ENCODE measurements at places on chromosomes 12 and 14.

GRCh38 chr12:122523280-122523679, 3.5 kb downstream of the RSRC2 start:
- DNase-seq, result no peak

DNA sequence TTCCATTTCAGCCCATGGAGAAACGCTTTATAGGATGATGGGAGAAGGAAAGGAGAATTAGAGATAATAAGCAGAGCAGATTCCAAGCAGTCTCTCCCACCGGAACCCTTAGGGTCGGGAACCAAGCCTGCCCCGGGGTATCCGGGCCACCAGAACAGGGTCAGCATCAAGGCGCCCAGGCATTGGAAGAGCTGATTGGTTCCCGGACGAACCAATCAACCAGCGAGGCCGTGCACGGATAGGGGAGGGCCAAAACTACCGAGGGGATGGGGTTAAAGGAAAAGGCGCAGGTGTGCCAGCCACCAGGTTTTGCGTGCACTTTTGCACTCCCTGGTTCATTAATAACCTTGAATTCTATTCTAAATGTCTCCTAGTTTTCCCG, 1.7 kb downstream of the PPM1H start:
- DNase-seq, result no peak

GRCh38 chr12:52090291-52090690, 10.8 kb downstream of the SMIM41 start:
- no peak for DNase-seq

GRCh38 chr14:32074887-32075572, 2.1 kb upstream of the ARHGAP5 start:
- DNase-seq, result no peak

DNA sequence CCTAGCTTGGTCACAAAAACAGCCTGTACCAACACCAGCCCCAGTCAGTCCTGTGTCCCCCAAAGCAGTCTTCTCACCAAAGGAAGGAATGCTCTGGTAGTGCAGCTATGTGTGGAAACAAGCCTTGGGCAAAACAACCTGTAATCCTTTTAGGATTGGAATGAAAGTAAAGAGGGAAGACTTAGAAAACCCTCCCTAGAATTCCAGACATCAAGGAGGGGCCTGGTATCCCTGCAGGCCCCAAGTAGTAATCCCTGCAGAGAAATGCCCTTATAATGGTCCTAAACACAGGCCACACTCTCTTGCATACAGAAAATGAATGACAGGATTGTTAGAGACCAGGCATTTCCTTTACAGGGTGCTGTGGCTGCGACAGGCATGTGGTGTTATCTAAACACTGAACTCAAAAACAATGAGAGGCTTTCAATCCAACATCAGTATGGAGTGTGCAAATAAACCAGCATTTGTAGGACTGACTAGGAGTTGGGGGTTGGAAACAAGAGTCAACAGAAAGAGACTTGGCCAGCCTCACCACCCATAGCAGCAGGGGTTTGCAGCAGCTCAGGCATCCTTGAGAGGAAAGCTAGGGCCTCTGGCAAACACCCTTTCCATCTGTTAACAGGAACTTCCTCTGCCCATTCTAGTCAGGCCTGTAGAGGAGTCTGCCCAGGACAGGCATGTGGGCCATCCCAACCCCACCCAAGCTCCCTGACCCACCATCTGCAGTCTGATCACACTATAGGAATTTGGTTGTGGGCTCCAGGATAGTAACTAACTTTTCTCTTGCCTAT, 59.1 kb downstream of the DCAF5 start:
- no peak for DNase-seq

- DNase-seq, result no peak
Observed at GRCh38 chr14:99603471-99604277, at the start of gene CCDC85C. CCDC85C (minus strand) TSS chr14:99604207; CDS start chr14:99603959, 248 bp downstream.

DNA sequence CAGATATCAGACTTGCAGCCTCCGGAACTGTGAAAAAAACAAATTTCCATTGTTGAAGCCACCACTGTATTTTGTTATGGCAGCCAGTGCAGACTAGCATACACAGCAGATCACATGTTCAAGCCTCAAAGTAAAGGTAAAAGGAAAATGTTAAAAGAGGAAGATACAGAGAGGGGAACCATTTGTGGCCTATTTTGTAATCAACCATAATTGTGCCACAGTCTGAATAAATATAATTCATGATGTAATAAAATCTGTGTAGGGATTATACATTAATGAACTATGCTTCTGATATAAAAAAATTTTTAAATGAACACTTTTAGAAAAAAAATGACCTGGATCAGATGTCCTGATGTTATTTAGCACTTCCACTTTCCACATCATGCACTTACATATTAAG, 79.6 kb downstream of the SLC16A7 start:
- DNase-seq, result no peak

GRCh38 chr12:53684654-53685220, 8.9 kb upstream of the ATP5MC2 start:
- DNase-seq, result no peak

DNA sequence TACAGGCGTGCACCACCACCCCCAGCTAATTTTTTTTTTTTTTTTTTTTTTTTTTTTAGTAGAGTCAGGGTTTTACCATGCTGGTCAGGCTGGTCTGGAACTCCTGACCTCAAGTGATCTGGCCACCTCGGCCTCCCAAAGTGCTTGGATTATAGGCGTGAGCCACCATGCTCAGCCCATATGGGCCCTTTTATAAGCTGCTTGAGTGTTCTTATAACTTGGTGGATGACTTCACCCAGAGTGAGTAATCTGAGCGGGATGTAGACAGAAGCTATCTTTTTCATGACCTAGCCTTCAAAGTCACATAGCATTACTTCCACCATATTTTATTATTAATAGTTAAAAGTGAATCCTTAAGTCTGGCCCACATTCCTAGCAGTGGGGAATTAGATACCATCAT, 16.4 kb downstream of the BBOF1 start:
- no peak for DNase-seq

GRCh38 chr14:20986811-20987210, 3.0 kb upstream of the METTL17 start:
- DNase-seq, result no peak

- DNase-seq, result no peak
Observed at GRCh38 chr14:64971491-64971942, 619 bp downstream of the RAB15 start.

DNA sequence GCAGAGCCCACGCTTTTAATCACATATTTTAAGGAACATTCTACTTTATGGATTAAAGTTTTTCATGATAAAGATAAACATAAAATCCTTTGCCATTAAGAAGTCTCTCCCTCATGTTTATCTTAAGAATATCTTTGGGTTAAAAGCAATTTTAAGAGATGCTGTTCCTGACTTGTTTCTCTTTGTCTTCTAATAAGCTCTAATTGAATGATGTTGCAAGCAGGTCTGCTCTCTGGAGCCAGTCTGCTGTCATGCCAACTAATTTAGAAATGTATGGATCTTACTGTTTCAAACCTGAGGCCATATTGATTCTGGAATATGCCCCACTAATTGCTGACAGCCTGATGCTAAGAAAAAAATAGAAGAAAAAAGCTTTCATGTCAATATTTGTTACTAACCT, 173.6 kb downstream of the TTC8 start:
- DNase-seq, result no peak

GRCh38 chr12:89309440-89309802, 42.9 kb downstream of the DUSP6 start:
- no peak for DNase-seq

DNA sequence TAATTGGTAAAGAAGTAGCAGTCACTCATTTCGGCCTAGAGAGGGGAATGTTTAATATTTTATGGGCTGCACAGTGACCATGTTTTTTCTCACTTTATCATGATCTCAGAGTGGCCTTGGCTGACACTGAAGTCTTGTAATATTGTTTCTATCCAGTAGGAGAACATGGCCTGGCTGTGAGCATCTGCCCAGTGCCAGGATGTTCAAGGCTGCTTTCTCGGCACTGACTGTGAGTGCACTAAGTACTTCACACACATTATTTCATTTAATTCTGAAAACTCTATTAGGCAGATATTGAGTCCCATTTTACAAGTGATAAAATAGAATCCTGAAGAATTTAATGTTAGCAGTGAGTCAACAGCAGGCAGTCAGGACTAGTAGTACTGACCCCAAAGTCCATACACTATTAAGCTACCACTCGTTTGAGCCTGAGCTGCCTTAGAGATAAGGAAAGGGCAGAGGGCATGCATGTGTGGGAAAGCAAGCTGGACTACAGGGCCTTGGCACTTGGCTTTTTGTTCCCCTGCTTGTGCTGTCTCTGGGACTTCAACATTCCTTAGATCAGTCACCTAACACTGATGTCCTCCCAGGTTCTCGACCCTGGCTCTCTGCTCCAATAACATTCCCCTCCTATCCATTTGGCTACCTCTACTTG, 42.2 kb upstream of the APPL2 start:
- no peak for DNase-seq

GRCh38 chr12:118694128-118694775, 287.1 kb upstream of the SRRM4 start:
- no peak for DNase-seq

DNA sequence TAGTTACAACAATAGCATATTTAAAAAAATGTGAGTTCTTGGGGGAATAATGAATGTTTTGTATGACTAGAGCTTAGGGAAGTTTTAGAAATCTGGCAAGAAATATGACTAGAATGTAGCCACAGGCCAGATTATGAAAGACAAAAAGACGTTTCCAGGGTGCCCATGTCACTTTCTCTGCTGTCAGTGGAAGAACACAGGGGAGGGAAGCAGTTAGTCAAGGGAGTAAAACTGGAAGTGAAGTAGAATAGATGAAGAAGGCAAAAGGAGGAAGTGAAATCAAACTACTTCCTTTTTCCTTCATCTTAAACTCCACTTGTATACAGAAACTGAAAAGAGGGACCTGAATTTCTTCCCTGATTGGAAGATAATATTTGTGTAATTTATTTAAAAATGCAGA, 81.2 kb upstream of the ATP2B1 start:
- no peak for DNase-seq

- DNase-seq, result no peak
Observed at GRCh38 chr12:44015333-44015941, 179.6 kb downstream of the TMEM117 start.

DNA sequence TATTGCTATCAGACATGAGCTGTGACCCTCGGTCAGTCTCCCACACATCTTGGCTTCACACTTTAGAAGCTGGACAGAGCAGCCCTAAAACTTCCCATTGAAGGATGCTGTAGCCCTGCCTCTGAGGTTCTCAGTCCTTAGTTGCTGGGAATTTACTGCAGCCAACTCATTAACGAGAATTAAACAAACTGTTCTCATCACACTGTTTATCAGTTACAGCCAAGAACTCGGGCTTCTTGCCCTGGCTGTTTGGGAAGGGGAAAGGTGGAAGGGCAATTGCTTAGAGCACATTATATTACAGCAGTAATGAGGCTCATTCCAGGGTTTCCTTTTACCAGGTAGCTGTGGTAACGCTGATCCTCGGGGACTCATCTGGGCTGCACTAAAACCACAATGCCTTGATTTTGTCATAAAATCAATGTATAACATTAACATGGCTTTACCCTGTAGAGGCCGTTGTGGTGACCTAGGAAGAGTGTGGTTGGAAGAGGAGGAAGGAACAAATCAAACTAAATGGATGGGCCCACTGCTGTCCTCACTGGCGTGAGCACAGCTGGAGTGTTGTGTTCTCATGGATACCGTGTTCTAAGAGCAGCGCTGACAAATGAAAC, 87.1 kb downstream of the GPR135 start:
- no peak for DNase-seq

GRCh38 chr12:28413460-28414109, 223.3 kb downstream of the CCDC91 start:
- no peak for DNase-seq

DNA sequence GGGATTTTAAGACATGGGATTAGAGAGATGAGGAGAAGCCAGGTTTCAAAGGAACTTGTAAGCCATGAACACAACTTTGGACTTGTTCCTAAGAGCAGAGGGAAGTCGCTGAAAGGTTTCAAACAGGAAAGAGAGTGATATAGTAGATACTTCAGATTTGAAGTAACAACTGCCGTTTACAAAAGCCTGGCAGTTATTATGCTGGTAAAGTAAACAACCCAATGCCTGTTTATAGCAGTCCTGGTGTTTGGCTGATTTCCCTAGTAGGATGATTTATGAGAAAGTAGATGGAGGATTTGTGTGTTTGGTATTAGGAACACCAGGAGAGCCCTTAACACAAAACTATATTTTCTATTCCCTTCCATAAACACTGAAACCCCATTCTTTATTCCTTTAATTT, 285.7 kb downstream of the RMST start:
- DNase-seq, result no peak

GRCh38 chr12:98977186-98977585, 332.1 kb downstream of the APAF1 start:
- no peak for DNase-seq

GRCh38 chr14:71341156-71341555, 433.9 kb downstream of the PCNX1 start:
- no peak for DNase-seq

DNA sequence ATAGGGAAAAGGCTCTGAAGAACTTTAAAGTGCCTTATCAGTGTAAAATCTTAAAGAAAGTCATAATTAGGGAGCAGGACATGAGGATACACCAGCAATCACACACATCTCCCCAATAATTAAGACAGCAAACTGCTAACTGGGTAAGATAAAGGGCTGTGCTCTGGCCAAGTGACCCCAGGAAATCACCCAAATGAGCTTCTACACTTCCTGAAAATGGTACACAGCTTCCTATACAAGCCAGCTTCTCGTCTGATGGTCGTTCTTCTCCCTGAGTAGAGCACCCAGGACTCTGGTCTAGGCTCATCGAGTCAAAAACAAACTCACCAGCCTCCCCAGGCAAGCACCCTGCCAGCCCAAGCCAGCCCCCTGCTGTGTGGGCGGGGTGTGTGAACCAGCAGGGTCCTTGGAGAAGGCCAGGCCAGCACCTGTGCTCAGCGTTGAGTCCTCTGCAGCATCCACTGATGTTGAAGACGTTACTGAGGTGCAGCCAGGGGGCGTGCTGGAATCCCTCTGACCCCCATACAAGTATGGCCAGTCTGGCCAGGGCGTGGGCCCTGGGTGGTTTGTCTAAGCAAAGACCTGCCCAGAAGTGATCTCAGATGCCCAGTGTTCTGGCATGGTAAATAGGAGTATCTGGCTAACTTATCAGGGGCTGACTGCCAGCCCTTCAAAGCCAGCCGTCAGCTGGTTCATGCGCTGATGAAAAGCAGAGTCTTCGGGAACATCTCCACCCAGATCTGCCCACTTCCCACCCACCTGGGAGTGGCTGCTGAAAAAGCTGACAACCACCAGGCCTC, 41.4 kb downstream of the ACTN1 start:
- DNase-seq, result no peak

GRCh38 chr12:27780612-27781408, 774 bp upstream of the MANSC4 start:
- DNase-seq, result no peak

GRCh38 chr14:89681086-89682018, 264.3 kb upstream of the FOXN3 start:
- no peak for DNase-seq

All from osteocyte (in vitro differentiated cells).